ENCODE measurements at places on chromosomes 1 and 21. TPM values are rescaled to one million over a fixed set of nuclear protein-coding genes. Genes with fewer than 3 reads are reported as not detected.

DNA sequence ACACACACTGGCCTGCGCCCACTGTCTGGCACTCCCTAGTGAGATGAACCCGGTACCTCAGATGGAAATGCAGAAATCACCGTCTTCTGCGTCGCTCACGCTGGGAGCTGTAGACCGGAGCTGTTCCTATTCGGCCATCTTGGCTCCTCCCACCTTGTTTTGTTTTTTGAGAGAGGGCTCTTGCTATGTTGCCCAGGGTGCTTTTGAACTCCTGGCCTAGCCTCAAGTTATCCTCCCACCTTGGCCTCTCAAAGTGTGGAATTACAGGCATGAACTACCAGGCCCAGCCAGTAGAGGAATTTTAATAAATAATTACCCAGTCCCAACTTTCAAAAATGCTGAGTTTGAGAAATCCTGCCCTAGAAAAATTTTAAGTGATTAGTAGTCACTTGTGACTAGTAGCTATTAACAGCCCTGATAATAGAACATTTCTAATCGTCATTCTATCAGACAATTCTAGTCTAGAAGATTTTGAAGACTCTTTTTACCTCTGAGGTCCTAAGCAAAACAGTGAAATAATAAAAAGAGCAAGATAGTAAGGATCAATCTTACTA is 30.9 kb upstream of the SLC35D1 start:
- no peak overlapping the region for H3K27ac ChIP-seq
- no peaks in the 10 kb centered on the region for H3K27me3 ChIP-seq
- H3K4me3 ChIP-seq: no peak overlapping the region
- DNase-seq: no peak
- H3K36me3 ChIP-seq: no peaks in the 10 kb centered on the region
- H3K4me1 ChIP-seq: no peaks in the 10 kb centered on the region

DNA sequence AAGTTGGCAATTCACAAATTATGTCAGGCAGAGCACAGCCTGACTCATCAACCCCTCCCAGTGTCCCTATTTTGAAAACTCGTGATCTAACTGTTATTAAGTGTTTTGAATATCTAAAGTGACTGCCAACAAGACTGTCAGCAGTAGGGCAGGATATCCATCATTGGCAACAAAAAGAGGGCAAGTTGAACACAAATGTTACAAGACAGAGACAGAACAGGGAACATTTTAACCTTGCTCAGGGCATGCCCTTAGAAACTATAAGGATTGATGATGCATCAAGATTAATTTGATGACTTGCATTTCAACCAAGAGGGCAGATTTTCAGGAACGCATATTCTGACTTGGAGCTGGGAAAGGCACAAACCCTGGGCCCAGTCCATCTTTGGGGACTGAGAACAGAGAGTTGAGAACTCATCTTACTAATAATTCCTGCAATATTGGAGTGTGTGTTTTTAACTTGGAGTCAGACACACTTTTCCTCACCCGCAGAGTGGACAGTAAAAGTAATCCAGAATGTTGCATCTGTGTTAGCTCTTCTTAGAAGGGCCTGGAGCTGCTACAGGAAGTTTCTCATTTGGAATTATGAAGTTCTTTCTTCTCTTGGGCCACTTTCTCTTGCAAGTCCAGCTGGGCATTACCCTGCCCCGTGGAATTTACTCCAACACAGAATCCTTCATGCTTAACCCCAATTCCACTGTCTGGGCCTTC is 317.2 kb downstream of the LTN1 start:
- no peak overlapping the region for H3K4me3 ChIP-seq
- H3K36me3 ChIP-seq: peaks cover 2% of the 10 kb centered on the region
- DNase-seq: no peak
- H3K4me1 ChIP-seq: no peaks in the 10 kb centered on the region

DNA sequence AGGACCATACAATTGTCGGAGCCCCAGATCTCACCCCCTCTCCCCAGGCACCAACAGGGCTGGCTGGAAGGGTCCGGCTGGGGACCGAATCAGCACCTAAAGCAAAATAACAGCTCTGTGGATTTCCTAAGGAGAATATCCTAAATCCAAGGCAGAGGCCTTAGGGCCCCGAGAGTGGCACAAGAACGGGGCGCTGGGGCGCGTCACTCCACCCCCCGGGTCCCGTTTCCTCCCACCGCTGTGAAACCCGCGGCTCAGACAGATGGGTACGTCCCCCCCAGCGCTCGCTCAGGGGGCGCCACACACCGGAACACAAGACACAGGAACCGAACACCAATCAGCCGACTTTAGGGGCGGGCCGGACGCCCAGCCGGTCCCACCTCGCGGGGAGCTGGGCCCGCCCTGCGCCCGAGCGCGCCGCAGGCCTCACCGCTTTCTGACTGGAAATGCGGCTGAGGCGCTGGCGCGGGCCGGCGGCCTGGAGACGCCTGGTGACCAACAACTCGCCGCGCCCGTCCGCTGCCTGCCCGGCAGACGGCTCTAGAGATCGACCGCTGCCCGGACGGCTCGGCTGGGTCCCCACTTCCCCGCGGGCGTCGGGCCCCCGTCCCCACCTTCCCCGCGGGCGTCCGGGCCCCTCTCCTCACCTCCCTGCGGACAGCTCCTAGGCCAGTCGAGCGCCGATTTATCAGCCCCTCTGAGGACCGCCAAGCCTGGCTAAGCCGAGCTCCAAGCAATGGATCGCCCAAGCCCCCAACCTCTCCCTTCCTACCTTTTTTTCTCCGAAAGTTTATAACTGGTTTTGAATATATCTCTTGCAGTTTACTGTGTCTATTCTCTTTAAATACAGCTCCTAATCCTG is at the start of gene HFM1:
Gene HFM1, minus strand, starts transcription at position 687 of the 862 bp plus-strand sequence. CDS start 3,755 bp downstream, outside the sequence.
- H3K36me3 ChIP-seq: no peaks in the 10 kb centered on the region
- no peak within 1 kb of the TSS for H3K27ac ChIP-seq
- peak within 1 kb of the TSS; percentile 68 for H3K4me3 ChIP-seq
- DNase-seq: peak; percentile 46

- H3K4me3 ChIP-seq: no peak overlapping the region
- no peaks in the 10 kb centered on the region for H3K36me3 ChIP-seq
- DNase-seq: no peak
- H3K27ac ChIP-seq: no peak overlapping the region
- H3K27me3 ChIP-seq: no peaks in the 10 kb centered on the region
These were observed 169.8 kb downstream of the SYT2 start for GRCh38 chr1:202540448-202540847.

LCE1C gene
- total RNA-seq: not detected

DNAJC28 gene
- total RNA-seq: 0.58 TPM

KIRREL1 gene
- not detected for total RNA-seq

AGT gene
- not detected for total RNA-seq

MPZ gene
- total RNA-seq: 5.2 TPM
